ENCODE measurements at places on chromosomes 16 and 17.
A peak's percentile ranks its signal among the peaks of the same experiment; 100 is the strongest.

- DNase-seq: no peak
These were observed 8.6 kb upstream of the GSG1L start for GRCh38 chr16:28072087-28072486.

GRCh38 chr16:57801809-57802340, 416 bp downstream of the KIFC3 start:
- DNase-seq: no peak

DNA sequence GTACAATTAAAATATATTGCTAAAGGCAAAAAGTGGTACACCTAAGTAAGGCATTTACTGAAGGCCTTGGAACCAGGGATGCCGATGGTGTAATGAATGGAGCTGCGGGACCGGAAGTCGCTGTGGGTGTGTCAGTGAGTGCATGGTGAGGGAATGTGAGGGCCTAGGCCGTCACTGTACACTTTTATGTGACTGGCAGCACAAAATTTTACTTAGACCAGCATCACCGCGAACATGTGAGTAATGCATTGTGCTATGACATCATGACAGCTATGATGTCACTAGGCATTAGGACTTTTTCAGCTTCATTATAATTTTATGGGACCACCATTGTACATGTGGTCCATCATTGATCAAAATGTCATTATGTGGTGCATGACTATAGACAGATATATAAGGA, 14.7 kb downstream of the ALOX15B start:
- DNase-seq: no peak

DNA sequence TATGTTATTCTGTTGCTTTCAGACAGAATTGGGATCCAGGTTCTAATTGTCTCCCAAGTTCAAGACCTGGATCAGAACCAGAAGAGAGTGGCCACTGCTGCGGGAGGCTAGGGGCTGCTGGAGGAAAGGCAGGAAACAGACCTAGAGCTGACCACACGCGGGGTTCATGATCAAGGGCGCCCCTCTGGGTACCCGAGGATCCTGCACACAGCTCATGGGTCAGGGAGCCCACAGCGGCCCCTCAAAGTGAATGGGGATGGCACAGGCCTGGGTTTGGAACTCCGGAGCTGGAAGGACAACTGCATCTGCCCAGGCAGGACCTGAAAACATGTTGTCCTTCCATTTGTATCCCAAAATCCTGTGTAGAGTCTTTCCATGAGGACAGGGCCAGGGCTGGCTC, 107.0 kb downstream of the RMI2 start:
- DNase-seq: no peak

- peak; percentile 99 for DNase-seq
These were observed 99.4 kb downstream of the CYLD start for GRCh38 chr16:50841081-50841886.

DNA sequence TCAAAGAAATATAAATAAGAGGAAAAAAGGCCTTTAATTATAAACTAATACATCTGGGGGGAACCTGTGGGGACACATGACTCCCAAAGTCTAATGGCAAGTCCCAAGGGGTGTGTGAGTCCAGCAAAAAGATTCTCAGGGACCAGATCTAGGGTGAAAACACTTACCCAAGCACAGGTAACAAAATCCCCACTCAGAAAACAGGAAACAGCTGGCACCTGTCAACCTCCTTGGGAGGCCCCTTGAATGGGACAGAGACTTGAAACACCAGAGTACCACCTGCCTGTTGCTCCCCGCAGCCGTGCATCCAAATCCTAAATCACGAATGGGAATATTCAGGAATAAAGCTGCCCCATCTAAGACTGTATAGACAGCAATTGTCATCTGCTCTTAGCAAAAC, 461.2 kb upstream of the CDH5 start:
- no peak for DNase-seq

DNA sequence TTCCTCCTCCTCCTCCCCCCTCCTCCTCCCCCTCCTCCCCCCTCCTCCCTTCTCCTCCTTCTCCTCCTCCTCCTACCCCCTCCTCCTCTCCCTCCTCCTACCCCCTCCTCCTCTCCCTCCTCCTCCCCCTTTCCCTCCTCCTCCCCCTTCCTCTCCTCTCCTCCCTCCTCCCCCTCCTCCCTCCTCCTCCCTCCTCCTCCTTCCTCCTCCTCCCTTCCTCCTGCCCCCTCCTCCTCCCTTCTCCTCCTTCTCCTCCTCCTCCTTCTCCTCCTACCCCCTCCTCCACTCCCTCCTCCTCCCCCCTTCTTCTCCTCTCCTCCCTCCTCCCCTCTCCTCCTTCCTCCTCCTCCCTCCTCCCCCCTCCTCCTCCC, 6.6 kb upstream of the PDP2 start:
- DNase-seq: no peak

DNA sequence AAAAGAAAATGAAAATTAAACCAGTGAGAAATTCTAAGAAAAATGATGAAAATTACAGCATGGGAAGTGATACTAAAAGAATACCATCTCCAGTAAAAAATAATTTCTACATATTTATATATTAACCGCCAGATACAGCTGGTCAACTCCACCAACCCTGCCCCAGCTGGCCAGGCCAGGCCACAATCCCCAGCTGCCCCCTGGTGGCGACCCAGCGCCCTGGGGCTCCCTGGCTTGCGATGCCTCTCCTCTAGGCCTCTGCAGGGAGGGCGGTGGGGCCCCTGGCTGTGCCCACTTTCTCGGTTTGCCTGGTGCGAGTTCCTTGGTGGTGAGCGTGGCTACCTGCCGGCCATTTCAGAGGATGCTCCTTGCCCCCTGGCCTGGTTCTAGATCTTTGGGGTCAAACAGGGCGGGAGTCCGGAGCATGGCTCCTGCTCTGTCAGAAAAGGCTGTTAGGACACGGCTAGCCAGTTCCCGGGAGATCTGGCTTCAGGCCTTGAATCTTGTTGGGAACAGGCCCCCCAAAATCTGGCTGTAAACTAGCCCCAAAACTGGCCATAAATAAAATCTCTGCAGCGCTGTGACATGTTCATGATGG, 14.5 kb downstream of the GLIS2 start:
- peak; percentile 57 for DNase-seq

- no peak for DNase-seq
These were observed 190.3 kb downstream of the ZNF423 start for GRCh38 chr16:49665482-49666230.

DNA sequence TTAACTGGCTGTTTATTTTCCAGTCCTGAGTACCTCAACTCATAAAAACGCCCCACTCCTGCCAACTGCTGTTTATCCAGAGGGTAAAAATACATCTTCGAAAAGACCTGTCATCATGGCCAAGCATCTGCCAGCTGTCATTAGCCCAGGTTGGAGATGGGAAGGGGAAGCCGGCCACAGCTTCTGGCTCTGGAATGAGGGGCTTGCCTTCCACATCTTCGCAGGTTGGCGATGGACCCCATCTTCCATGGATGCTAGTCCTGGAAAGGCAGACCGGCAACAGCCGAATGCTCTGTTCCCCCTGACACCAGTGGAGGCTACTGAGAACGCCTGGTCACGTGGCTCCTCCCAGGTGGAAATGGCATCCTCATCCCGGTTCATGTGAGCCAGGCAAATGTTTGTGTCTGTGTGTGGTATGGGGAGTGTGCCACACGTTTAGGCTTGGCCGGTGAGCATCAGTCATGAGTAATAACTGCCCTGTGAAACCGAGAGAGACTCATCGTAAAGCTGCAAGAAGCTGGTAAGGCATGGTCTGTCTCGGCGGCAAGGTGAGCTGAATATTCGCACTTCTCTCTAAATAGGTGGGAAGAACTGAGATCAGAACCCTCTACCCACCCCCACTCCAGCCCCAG, 420 bp upstream of the KRTAP17-1 start:
- no peak for DNase-seq

All from common myeloid progenitor, CD34-positive (primary cell).